ENCODE measurements at places on chromosomes 11 and 22.
A peak's percentile ranks its signal among the peaks of the same experiment; 100 is the strongest.

GRCh38 chr11:36053281-36053680, 109.4 kb downstream of the LDLRAD3 start:
- no peak for DNase-seq

- no peak for DNase-seq
Observed at GRCh38 chr11:62400760-62401159, 18.1 kb upstream of the SCGB1A1 start.

DNA sequence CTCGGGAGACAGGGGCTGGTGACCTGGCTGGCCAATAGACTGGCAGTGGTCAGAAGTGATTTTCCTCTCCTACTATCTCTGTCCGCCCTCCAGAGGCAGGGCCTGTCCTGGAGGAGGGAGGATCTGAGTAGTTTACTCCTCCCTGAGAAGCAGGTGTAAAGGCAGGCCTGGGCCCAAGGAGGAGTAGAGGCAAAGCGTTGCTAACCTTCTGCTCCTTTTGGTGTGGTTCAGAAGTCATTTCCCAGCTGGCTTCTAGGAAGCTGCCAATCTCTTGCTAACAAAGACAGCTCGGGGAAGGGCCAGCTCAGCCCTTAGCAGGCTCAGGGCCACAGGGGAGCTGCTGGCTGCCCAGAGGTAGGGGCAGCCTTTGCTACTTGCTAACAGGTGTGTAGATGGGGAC, 151.1 kb upstream of the NECTIN1 start:
- no peak for DNase-seq

DNA sequence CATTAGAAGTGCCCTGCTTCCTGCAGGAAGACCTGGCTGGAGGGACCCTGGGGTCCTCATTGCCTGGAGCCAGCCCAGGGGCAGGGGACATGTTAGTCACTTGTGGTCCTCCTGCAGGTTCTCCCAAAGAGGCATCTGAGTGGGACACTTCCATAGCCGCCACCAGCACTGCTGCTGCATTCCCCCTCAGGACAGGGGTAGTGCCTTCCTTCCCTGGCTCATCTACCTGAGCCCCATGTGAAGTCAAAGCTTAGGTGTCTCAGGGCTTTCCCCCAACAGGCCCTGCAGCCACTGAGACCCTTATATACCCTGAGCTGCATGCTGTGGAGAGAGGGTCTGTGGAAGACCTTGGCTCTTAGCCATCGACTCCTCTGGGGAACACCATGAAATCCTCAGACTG, 45.0 kb upstream of the VPREB1 start:
- no peak for DNase-seq

GRCh38 chr11:70834277-70834940, 418.0 kb downstream of the SHANK2 start:
- no peak for DNase-seq

DNA sequence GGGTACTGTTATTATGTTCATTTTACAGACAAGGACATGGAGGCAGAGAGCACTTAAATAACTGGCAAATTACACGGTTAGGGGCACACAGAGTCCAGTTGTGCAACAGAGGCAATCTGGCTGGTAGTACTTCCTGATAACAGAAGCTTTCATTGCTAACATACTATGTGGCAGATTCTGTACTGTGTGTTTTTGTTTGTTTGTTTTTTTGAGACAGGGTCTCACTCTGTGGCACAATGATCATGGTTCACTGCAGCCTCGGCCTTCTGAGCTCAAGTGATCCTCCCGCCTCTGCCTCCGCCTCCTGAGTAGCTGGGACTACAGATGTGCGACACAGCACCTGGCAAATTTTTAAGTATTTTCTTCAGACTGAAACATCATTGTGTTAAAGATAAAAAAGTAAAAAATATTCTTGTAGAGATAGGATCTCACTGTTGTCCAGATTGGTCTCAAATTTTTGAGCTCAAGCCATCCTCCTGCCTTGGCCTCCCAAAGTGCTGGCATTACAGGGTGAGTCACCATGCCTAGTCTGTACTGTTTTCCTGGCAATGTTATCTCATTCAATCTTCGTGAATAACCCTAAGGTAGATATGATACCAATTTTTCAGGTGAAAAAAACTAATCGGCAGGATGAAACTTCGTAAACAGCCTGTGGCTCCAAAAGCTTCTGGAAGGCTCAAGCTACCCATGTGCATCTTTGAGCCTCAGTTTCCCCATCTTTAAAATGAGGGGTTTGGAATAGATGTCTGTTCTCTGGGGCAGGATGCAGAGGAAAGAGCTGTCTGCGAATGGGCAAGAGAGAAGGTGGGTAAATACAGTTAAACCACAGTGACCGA, 921 bp upstream of the NUCB2 start:
- peak; percentile 49 for DNase-seq

- DNase-seq, result no peak
Observed at GRCh38 chr22:39287076-39287725, 32.2 kb downstream of the RPL3 start.

DNA sequence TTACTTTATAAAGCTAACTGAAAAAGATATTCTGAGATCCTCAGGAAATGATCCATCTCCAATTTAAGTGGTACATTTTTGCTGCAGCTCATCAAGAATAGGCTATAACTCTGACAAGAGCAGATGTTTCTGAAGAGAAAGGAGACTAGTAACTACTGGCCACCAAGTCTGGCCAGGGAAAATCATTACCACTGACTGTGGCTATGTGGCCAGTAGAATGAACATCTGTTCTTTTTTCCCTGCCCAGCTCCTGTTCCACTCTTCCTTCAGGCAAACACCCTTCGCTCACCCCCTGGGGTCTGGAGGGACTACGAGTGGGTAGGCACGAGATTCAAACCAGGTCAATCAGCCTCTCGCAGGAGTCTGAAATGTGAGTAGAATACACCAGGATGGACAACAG, 23.9 kb downstream of the TMEM123 start:
- no peak for DNase-seq

DNA sequence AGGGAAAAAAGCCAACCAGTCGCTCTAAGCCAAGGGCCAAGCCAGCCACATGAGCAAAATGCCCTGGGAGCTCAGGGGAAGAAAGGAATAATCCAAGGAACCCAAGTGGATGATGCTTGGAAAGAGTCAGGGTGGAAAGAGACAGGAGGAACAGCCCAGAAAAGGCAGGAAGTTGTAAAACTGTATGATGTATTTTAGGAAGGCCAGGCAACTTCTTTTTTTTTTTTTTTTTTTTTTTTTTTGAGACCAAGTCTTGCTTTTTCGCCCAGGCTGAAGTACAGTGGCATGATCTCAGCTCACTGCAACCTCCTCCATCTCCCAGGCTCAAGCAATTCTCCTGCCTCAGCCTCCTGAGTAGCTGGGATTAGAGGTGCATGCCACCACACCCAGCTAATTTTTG, 1.6 kb downstream of the LGALS12 start:
- DNase-seq, result no peak

GRCh38 chr11:45512471-45513148, 152.8 kb downstream of the CHST1 start:
- peak; percentile 41 for DNase-seq

- peak; percentile 32 for DNase-seq
Observed at GRCh38 chr22:29112121-29112520, 39.3 kb downstream of the KREMEN1 start.

GRCh38 chr11:47123094-47123493, 53.6 kb downstream of the ARFGAP2 start:
- no peak for DNase-seq

- DNase-seq, result peak; percentile 95
Observed at GRCh38 chr11:106724293-106724892, 293.9 kb downstream of the GUCY1A2 start.

GRCh38 chr22:27761000-27761399, 40.6 kb downstream of the MN1 start:
- no peak for DNase-seq

GRCh38 chr11:58914821-58915543, 24.3 kb upstream of the GLYATL1 start:
- DNase-seq, result no peak

DNA sequence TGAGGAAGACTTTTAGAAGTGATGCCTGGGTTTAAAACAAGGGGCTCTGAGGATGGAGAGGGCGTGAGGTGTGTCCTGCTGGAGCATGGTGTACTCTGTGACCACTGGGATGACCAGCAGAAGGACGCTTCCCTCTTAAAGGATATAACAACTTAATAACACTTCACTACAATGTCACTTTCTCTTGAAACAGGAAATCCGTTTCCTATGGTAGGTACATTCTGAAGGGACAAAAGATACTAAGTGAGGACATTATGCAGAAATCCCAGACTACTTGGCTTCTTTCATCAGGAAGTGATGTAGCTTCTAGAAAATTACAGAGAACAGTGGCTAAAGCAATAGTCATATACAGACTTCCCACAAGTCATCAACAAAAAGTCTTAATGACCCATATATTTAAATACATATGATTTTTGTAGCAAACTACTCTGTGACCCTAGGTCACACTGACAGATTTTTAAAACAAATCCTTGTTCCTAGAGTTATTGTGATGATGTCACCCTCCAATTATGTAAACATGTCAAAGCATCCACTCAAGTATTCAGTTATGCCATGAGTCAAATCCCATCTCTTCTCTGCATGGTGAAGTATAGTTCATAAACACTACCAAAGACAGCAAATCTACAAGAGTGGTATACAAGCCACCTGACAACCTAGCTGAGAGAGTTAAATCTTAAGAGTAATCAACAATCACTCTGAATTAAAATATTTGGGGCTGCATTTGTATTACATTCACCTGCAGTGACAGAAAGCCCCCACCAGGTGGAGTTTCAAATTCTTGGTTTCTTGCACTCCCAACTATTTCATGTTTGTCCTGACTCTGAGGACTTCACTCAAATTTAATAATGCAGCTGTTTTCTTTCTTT, 32.8 kb downstream of the PITPNB start:
- peak; percentile 30 for DNase-seq

DNA sequence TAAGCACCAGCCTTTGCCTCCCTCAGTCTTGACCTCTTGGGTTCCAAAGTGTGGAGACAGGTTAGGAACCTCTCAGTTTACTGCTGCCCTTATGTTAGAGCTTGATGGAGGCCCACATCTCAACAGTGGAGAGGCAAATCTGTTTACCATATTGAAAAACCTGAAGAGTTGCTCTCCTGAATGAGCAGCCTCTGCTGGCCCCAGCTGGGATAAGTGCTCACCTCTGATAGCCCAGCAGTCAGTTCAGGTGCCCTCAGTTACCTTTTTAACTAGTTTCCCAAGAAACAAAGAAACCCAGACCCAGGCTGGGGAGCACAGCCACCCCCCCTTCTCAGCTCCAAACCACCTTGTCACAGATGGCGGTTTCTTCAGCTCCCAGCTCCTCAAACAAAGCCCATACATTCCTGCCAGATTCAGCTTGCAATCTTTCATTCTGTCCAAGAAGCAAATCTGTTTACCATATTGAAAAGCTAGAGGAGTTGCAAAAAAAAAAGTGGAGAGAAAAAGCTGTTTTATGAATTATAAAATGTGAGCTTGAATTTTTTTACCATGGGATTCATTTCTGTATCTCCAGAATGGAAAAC, 57.2 kb downstream of the PPFIBP2 start:
- peak; percentile 31 for DNase-seq

DNA sequence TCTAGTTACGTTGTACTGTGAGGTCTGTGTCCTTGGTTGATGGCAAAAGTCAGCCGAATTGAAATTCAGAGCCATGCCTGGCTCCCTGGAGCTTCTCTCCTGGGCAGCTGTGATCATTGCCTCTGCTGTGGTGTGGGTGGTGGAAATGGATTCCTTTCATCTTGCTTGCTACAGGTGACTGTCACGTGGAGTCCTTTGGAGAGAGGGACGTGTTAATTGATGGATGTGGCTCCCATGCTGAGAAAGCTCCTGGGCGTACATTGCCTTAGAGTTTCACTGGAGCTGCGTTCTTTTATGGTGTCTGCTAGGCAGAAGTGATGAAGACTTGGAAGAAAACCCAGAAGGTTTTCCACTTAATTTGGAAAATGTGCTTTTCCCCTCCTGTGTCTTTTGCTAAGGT, 41.9 kb upstream of the PPP6R3 start:
- DNase-seq, result no peak

DNA sequence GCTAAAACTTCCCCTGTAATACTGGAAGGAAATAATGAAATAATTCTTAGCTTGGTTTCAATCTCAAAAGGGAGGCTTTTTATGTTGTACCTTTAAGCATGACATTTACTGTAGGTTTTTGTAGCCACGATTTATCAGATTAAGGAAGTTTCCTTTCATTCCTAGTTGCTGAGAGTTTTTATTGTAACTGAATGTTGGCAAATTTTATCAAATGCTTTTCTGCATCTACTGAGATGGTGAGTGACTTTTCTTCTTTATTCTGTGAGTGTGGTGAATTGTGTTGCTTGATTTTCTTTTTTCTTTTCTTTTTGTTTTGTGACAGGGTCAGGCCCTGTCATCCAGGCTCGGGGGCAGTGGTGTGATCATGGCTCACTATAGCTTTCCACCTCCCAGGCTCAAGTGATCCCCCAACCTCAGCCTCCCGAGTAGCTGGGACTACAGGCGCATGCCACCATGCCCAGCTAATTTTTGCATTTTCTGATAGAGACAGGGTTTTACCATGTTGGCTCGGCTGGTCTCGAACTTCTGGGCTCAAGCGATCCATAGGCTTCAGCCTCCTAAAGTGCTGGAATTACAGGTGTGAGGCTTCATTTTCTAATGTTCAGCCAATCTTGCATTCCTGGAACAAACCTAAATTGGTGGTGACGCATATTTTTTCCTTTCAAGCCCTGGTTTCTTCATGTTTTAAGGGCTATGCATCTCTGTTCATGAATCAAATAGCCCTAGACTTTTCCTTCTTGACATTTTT, 26.2 kb downstream of the SUSD2 start:
- no peak for DNase-seq

DNA sequence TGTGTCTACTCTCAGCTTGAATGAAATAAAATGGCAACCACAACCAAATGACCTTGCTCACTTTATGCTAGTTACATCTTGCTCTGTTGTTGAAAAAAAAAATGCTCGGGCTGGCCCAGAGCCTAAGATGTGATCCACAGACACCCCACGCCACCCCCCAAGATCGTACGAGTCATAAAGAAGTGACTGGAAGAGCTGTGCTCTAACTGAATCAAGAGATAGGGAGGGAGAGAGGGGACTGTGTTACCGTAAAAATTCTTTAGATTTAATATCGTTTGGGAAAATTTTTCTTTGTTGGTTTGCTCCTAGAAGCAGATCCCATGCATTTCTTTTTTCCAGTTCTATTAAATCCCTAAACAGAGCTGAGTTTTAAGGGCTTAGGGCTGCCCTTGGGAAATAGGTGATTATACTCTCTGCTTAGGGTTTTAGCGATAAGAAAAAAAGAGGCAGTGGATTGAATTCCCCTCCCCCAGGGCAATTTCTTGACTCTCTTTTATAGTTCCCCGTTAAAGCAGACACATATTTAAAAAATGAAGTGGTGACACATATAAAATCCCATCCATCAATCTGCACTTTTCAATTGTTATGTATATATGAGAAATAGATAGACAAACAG, 14.5 kb downstream of the MAML2 start:
- no peak for DNase-seq

DNA sequence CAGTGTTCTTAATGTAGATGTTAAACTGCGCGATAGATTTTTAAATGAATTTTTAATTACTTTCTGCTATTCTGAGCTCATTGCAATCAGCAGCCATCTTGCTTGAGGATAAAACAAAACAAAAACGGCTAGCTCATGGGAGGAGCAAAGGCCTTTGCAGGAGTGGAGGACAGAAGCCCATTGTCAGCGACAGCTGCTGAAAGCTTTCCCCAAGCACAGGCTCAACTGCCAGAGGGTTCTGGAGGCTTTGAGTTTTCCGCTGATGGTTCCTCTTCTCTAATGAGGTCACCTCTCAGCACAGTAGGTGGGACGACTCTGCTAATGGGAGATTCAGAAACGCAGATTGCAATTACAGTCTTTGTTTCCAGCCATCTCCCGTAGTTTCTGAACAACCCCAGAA, 167.1 kb upstream of the TTC12 start:
- no peak for DNase-seq

All from DMS53 (cell line).